ENCODE measurements at places on chromosomes 3 and 15.
A peak's percentile ranks its signal among the peaks of the same experiment; 100 is the strongest.

DNA sequence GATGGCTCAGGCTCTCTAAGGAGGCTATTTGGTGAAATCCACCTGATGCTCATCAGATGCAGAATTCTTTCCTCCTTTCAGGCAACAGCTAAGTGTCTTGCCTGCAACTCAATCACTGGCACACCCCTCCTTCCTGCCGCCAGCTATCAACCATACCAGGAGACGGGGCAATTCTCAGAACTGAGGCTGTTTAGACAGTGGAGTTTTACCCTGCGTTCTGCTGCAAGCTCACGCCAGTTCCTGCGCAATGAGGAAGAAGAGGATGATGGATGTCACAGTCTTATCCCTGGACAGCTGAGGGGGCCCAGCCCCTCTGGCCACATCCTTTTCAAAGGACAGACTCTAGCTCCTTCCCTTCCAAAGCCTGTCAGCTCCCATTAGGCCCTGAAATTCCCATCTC lies 7.0 kb upstream of the MANF start:
- no peak for DNase-seq

DNA sequence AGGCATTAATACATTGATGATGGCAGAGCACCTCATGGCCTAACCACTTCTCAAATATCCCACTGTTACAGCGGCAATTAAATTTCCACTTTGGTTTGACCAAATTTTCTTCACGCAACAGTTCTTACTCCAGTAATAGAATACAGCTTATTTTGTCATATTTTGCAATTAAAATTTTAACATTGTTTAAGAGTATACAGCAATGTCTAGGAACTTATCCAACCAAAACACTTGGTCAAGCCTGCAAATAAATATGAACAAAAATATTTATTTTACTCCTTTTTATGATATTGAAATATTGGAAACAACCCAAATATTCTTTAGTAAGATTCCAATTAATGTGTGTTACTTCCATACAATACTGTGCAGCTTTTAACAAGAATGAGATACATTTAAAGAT lies 45.3 kb upstream of the C3orf80 start:
- no peak for DNase-seq

- no peak for DNase-seq
Observed at GRCh38 chr15:51470512-51470911, 129.1 kb downstream of the GLDN start.

- DNase-seq: no peak
Observed at GRCh38 chr3:169746924-169747323, 17.9 kb downstream of the TERC start.

- peak; percentile 93 for DNase-seq
Observed at GRCh38 chr3:168051531-168052471, 43.9 kb downstream of the GOLIM4 start.

DNA sequence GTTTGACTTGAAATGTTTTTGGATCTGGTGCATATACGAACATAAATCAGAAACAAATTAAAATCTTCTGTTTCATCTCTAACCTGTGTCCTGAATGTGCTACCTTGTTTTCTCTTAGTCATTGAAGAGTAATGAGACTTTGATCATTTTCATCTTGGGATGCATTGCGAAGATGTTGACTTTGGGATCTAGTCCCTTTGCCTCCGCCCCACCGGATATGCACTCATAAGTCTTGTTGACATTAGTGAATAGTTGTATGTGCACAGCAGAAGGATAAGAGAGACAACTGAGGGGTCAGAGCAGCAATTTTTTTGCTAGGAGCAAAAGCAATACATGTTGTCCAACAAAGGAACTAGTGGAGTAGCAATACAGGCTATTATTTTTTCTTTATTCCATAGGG lies 35.9 kb upstream of the SPRED1 start:
- DNase-seq: peak; percentile 15

GRCh38 chr15:66115568-66116206 lies 137.9 kb downstream of the MEGF11 start:
- DNase-seq: peak; percentile 50

- DNase-seq: no peak
Observed at GRCh38 chr3:125350597-125350996, 24.5 kb downstream of the ZNF148 start.

Data from NCI-H69 (cell line).